ENCODE measurements at places on chromosomes 5 and 9.

- no peak for DNase-seq
Observed at GRCh38 chr5:6483880-6484382, 35.3 kb downstream of the UBE2QL1 start.

- DNase-seq: no peak
Observed at GRCh38 chr5:97844797-97845196, 661.8 kb upstream of the RIOK2 start.

- DNase-seq: no peak
Observed at GRCh38 chr9:88794100-88794499, 197.2 kb upstream of the S1PR3 start.

- no peak for DNase-seq
Observed at GRCh38 chr9:82281066-82281465, 292.5 kb downstream of the SPATA31D1 start.

GRCh38 chr5:933251-933861 is 40.7 kb downstream of the TRIP13 start:
- DNase-seq: no peak

- no peak for DNase-seq
Observed at GRCh38 chr9:6014670-6015270, 654 bp downstream of the RANBP6 start.

DNA sequence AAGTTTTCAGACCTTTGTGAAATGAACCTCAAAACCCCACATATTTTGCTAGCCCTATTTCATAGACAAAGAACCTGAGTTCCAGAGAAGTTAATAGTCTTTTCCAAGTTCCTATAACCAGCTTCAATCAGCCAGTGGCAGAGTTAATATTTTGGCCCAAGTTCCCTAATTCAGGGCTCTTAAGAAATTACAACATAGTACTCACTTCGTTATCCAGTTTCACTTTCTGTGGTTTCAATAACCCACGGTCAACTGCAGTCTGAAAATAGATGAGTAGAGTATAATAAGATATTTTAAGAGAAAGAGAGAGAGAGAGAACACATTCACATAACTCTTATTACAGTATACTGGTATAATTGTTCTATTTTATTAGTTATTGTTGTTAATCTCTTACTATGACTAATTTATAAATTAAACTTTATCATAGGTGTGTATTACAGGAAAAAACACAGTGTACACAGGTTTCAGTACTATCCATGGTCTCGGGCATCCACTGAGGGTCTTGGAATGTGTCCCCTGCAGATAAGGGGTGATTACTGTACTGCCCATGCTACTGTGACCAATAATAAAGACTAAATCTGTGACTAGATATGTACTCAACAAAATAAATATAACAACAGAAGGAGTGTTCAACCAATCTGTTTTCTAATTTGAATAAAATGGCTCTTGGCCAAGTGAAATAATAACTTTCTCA is 9.3 kb upstream of the MYOT start:
- DNase-seq: no peak

DNA sequence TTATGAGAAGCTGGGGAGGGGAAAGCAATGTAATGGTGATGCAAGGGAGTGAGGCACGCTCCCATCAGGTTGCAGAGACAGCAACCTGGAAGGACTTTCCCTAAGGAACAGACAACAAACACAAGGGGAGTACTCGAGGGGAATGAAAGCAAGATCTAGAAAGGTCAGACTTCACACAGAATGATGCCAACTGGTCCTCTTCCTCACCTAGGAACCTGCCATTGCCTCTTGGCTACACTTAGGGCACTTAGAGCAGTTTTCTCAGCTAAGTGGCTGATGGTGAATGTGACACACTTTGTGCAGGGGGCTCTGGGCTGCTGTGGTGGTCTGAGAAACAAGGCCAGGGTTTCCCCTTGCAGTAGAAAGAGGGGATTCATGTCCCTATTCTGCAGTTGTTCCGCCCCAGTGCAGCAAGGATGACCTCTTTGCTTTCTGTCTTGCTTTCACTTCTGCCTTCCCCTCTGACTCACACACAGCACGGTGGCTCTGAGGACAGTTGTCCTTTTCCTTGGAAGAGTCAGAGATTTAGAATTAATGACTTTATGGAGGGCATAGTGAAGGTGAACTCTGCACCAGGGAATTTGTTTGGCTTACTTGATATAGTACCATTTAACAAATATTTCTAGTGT is 394.0 kb upstream of the KLF4 start:
- DNase-seq: no peak

DNA sequence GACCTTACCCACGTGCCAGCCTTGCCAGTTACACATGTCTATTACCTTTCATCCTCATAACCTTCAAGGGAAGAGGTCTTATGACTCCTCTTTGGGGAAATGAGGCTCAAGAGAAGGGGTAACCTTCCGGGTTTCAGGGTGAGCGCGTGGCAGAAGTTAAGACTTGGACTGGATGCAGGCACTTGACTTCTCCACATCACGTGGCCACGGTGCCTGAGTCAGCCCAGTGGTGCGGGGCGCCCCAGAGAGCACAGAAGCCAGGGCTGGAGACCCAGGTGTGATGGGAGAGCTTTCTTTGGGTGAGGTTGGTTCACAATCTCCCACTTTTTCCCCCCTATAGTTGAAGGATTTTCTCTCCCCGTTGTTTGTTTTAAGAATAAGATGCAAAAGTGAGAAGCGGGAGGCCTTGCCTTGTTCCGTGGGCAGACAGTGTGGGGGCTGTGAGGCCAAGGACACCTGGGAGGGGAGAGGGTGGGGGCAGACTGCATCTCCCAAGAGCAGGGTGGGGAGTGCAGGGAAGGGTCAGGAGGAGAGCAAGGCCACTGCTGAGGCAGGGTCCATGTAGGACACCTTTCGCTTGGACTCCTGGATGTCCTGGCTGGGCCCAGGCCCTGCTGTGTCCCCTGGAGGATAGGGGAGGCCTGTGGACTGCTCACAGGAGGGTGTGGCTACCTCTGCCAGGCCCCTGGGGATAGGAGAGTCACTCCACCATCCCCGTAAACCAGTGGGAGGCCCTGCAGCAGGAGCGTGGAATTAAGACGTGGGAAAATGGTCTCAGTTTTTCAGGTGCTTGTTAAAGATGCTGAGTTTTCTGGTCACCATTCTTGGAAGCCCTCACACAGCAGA is 90.0 kb upstream of the CTSL start:
- DNase-seq: no peak
